ENCODE measurements at places on chromosomes 3 and 15.
A peak's percentile ranks its signal among the peaks of the same experiment; 100 is the strongest.

- no peak for DNase-seq
Measured at GRCh38 chr15:99635794-99636193, 70.0 kb downstream of the MEF2A start.

GRCh38 chr3:78633626-78634025 is 1134.2 kb downstream of the ROBO1 start:
- no peak for DNase-seq

GRCh38 chr3:23915537-23916108 is 1.2 kb downstream of the NKIRAS1 start:
- no peak for DNase-seq

DNA sequence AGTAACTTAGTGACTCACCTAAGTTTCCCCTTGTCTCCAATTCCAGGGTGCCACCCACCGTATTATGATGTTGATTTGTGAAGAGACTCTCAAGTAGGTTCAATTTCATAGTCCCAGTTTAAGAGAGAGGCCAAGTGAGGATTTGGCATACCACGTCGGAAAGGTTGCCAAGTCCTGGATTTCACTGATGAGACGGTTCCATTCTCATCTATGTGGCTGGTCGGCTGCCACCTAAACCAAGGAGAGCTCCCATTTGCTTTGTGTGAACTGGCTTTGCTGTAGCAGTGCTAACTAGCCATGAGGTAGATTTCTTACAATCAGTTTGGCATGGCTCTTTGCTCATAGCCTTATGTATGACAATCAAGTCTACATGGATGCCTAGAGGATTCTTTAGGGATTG is 653.6 kb downstream of the NLGN1 start:
- DNase-seq = no peak

DNA sequence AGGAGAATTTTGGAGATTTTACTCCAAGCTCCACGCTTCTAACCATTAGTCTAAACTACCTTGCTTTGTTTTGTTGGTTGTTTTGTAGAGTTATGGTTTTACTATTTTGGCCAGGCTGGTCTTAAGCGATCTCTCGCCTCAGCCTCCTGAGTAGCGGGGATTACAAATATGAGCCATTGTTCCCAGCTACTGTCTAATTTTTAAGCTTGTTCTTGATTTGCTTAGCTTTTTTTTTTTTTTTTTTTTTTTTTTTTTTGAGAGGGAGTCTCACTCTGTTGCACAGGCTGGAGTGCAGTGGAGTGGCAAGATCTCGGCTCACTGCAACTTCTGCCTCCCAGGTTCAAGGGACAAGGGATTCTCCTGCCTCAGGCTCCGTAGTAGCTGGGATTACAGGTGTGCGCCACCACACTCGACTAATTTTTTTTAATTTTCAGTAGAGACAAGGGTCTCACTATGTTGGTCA is 28.5 kb downstream of the EFCAB12 start:
- no peak for DNase-seq

DNA sequence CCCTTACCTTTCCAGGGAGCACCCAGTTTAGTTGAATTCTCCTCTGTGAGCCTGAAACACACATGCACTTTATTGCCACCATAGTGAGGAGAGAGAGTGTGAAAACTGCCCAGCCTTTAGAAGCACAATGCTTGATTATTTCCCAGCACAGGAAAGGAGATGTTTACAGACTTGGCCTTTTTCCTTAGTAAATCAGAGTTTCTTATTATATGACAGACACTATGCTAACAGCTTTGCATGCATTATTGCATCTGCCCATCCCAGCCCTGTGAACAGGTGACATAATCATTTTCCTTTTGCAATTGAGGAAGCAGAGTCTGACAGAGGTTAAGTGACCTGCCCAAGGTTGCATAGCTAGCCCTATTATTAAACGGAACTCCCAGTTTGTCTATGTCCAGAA is 36.5 kb downstream of the CAPN3 start:
- no peak for DNase-seq

GRCh38 chr3:52238761-52239701 is at the start of gene TWF2:
TSS of gene TWF2 (minus strand) at chr3:52239158. CDS start at chr3:52239016, 142 bp downstream.
- DNase-seq = peak; percentile 64

DNA sequence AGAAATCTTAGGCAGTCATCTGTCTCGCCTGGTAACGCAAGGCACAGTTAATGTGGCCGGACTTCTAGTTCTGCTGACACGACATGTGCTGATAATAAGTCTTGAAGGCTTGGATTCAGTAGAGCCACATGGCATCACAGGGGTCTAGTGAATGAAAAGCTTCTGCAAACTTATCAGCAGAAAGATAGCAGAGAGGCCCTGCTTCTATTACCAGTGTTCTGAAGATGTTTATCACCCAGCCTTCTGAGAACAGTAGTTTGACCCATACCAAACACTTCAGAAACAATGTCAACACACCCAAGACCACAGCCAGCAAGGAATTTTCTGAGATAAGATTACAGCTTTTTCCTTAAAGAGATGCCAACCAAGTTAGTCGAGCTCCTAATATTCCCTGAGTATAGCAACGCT is 102.7 kb upstream of the UMPS start:
- no peak for DNase-seq

- DNase-seq = no peak
Measured at GRCh38 chr3:107260207-107260606, 117.0 kb upstream of the CCDC54 start.

GRCh38 chr3:14520967-14521366 is 19.2 kb downstream of the GRIP2 start:
- no peak for DNase-seq

DNA sequence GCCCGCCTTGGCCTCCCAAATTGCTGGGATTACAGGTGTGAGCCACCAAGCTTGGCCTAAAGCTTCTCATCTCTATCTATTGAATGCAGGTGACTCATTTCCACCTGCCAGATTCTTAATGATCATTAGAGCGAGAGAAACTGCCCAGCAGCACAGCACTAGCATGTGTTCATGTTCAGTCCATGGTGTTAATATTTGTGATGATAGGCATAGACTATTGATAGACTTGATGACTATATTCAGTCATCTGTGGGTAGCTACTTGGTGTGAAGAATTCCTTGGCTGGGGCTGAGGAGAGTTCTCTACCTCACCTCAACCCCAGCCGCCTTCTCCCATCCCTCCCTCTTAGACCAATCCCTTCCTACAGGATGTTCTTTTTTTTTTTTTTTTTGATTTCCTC is 60.0 kb downstream of the ST6GAL1 start:
- DNase-seq = no peak

GRCh38 chr15:89912145-89912673 is 543 bp downstream of the ARPIN start:
- no peak for DNase-seq

GRCh38 chr3:5061218-5061569 is 60.9 kb upstream of the ARL8B start:
- DNase-seq = no peak

DNA sequence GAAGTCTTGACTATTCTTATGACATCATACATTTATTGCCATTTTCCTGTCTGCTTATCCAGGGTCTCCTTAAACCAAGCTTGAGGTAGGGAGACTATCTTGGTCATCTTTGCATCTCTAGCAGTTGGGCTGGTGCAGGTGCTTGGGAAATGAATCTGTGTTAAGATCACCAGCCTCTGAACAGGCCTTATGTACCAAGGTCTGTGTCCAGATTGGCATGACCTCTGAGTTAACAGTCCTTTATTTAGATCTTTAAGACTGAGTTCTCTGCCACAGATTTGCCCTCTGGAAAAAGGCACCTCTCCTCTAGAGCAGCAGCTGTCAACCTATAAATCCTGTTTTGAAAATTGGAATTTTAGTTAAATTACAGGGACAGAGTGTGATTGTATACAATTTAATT is 35.4 kb downstream of the RAB7A start:
- no peak for DNase-seq

DNA sequence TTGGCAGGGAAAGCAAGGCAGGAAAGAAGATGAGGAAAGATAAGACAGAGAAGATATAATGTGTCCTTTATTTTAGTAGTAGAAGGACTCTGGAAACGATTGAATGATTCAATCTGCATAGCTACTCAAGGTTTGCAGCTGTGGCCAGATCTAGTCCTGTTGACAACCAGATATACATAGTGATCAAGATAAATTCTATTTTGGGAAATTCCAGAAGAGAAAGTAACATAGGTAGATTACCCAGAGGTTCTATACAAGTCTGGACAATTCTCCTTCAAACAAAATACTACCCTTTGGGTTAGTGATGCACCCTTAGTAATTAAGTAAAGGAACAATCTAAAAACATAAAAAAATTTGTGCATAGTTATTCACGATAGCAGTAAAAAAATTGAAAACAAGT is 9.4 kb downstream of the TERC start:
- DNase-seq = no peak

- no peak for DNase-seq
Measured at GRCh38 chr3:124972457-124972856, 37.9 kb upstream of the MUC13 start.

- DNase-seq = no peak
Measured at GRCh38 chr3:16053794-16054193, 120.7 kb upstream of the GALNT15 start.

- no peak for DNase-seq
Measured at GRCh38 chr3:122365073-122365472, 18.0 kb downstream of the MIX23 start.

DNA sequence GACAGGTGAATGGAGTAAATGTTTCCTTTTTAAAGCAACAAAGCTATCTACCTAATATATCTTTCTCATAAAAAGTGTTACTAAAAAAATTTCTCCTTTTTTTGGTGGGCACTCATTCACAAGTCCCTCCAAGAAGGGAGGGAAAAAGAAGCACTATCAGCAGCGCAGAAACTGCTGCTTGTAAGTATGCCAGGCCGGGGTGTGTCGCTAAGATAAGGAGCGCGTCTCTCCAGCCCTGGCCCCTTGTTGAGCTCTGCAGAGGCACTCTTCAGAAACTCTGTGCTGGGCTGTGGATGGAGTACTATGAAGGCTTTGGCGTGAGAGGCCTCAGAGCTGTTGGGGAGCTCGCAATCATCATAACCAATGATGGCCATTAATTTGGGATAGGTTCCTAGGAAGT is 49.1 kb downstream of the ZDHHC3 start:
- no peak for DNase-seq

DNA sequence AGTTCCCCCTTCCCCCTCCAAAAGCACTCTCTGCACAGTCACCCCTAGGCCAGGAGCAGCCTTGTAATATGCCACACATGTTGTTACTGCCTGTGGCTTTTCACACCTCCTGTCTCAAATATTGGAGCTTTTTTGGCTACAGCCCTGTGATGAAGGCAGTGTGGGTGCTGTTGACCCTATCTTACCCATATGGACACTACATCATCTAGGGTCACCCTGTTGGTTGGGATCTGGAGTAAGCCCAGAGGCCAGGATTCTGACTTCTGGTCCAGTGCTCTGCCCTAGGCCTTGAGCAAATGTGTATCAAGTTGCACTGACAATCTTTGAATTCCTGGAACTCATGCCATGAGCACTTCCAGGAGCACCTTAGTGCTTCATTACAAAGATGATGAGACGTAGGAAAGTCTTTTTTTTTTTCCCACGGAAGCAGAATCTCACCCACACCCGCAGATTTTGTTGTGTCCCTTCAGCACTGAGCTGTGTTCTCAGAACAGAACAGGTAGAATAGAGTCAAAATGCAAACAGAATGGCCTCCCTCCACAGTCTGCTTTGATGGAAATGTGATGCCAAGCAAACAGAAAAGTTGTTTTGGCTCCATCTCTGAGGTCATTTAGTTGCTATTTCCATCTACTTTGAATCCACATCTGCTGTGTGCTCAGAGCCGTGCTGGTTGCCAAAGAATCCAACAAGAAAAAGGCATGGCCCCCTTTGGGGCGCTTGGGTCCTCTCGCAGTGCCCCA is 49.6 kb downstream of the SMAD3 start:
- no peak for DNase-seq

DNA sequence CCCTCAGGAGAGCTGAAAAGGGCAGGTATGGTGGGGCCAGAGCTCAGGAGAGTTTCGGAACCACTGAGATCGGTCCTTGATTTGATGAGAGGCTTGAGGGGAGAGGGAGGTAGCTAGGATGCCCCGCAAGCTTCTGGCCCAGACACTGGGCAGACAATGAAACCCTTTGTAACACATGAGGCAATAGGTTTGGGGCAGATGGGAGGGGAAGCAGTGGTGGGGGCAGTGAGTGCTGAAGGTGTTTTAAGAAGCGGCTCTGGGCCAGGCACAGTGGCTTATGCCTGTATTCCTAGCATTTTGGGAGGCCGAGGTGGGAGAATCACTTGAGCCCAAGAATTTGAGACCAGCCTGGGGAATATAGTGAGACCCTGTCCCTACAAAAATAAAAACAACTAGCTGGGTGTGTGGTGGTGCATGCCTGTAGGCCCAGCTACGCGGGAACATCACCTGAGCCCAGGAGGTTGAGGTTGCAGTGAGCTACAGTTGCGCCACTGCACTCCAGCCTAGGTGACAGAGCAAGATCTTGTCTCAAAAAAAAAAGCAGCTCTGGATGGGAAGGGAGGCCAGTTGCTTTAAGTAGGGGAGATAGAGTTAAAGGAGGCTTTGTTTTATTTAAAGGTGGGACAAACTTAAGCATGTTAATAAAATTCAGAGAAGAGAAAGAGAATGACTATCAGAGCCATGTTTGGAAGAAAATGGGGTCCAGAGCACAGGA is 9.6 kb upstream of the SNX22 start:
- no peak for DNase-seq

DNA sequence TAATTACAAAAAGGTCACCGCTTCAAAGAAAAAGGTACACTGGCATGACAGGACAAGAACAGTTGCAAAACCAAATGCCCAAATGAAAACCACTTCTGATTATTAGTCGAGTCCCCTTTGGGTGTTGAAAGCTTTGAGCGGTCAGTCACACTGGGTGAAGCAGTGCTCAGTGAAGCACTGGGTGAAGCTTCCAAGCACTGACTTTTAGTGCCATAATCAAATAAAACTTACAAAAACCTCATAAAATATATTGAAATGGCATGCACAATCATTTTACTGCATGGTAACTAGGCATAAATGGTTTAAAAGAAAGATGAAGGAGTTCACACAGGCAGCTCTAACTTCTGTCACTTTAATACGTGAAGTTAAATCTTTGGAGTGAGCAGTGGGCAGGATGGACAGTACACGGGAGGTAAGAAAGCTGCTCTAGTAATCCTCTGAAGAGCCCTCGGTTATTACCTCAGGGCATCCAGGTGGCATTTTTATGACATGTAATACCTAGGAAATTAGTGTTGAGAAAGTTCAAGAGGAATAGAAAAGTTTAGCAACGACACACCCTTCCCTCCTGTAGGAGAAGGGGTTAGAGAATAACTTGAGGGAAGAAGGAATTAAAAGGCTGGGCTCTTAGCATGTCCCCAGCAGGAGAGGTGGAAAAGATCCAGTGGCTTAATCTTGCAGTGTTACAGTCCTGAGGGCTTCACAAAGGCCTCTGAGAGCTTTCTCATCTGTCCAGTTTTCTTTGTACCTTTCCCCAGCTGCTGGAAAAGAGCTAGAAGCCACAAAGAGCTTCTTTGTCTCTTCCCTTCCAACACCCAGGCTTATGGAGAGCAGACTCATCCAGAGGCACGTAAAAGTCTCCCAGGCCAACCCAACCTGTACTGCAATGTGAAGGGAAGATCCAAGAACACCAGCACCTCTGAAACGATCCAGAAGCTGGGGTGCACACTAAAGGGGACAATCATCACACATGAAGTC is 64.9 kb upstream of the MYO5C start:
- DNase-seq = no peak

All from activated naive CD4-positive, alpha-beta T cell (primary cell).